Activated CD8-positive, alpha-beta T cell treated with anti-CD3 and anti-CD28 coated beads, Interleukin-2, amount 10 ng/mL, durations not matched to agents 7 days and 5 days (primary cell): ENCODE measurements at places on chromosomes 12 and 14. TPM values are rescaled to one million over a fixed set of nuclear protein-coding genes. Genes with fewer than 3 reads are reported as not detected.
A peak's percentile ranks its signal among the peaks of the same experiment; 100 is the strongest.

PRR4 gene
- 2.9 TPM for total RNA-seq

DHRS2 gene
- 0.24 TPM for total RNA-seq

GRCh38 chr14:28381656-28382055 lies 384.9 kb upstream of the FOXG1 start:
- no peak for DNase-seq

KTN1 gene
- total RNA-seq = 93.7 TPM

- DNase-seq = no peak
These were observed 1.5 kb downstream of the COL2A1 start for GRCh38 chr12:48002773-48003218.

- peak; percentile 35 for DNase-seq
These were observed 40.5 kb downstream of the SLC2A14 start for GRCh38 chr12:7832059-7832696.

DNA sequence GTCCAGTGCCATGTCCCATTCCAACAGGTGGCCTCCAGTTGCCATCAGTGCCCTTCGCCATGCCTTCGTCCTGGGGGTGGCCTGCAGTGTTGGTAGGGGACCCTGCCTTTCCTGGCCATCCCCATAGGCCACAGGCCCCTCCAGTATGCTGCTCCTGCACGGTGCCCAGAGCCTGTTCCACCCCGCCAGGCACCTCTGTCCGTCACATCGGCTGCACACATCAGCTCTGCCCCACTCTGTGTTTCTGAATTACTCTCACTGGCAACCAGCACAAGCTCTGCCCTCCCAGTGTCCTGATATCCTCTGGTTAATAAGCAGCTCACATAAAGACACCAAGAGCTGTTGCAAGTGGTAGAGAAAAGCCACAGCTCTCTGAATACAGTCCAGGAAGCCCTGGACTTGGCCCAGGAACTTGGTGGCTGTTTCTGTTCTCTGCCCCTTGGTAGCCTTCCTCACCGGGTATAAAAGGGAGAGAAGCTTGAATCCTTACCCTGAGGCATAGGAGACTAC lies 31.3 kb upstream of the ATP2A2 start:
- DNase-seq = no peak

CNTN1 gene
- total RNA-seq = not detected

GRCh38 chr12:57276935-57277563 lies 26.1 kb upstream of the STAC3 start:
- peak; percentile 39 for DNase-seq

GRCh38 chr14:28773861-28774691 lies 7.5 kb downstream of the FOXG1 start:
- DNase-seq = no peak

DNA sequence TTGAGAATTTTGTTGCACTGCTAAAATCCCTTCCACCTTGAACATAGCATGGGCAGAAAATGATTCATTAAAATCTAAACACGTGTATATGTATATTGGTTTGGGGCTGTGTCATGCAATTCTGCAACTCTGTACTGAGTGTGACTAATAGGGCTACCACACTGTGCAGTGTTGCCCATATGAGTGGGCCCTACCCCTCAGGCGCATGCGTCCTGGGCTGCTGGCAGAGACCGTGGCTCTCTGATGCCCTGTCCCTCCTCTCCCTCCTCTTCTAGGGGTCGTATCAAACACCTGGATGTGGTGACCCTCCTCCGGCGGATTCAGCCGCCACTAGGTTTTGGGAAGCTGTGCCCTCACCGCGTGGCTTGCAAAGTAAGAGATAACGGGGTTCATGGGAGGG lies 128.4 kb upstream of the FKBP4 start:
- DNase-seq = no peak

SYCP3 gene
- 2.0 TPM for total RNA-seq

GRCh38 chr12:24608637-24609285 lies 340.1 kb downstream of the BCAT1 start:
- no peak for DNase-seq

DNA sequence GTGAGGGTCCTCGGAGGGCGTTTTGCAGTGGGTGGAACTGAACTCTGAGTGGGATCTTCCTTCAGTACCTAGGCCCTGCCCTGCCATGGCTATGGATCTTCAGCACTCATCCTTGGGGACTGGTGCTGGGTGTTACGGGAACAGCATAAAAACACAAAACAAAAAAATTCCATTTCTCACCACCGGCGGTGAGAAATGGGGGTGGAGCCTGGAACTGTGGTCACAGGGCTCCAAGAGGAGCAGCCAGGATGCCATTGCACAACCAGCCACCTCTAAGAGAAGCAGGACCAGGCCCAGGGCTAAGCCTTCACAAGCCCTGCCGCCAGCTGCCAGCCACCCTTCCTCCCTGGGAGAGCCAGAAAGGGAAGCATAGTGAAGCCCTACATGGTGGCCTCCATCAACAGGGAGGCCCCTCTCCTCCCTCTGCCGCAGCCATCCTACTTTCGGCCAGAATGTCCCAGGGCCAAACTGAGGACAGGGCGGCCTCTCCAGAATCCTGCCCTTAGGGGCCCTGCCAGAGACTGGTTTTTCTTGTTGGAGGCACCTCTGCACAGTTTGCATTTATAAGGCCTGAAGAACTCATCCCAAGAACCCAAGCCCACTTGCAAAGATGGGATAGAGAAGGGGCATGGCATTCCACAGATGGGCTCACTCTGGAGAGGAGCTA lies 76.5 kb downstream of the VCPKMT start:
- DNase-seq = no peak

DNA sequence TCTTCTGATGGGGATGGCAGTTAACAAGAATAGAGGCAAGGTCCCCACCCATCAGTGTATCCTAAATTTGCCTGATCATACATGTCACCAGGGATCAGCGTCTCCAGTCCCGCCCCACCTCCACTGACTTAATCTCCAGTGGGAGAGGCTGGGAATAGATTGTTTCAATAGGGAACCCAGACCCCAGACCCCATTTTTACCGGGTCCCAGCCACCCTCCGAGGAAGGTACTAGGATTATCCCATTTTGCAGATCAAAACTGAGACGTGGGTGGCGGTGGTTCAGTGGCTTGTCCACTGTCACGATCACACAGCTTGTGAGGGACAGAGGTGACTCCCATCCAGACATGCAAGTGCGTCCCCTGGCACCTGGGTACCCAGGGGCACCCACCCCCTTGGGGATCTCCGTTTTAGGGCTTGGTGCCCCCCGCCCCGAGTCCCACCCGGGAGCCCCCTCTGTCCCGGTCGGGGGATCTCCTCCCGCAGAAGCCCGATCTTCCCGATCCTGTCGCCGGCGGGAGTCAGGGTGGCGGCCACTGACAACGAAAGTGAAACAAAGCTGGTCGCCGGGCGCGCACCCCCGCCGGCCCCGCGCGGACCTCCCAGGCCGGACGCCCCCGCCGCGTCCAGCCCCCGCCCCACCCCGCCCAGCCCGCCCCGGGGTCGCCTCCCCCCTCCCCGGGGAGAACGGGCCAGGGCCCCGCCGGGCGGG lies 523 bp downstream of the WSB2 start:
- peak; percentile 40 for DNase-seq

- no peak for DNase-seq
These were observed 178.1 kb downstream of the BCAT1 start for GRCh38 chr12:24770821-24771220.

DNA sequence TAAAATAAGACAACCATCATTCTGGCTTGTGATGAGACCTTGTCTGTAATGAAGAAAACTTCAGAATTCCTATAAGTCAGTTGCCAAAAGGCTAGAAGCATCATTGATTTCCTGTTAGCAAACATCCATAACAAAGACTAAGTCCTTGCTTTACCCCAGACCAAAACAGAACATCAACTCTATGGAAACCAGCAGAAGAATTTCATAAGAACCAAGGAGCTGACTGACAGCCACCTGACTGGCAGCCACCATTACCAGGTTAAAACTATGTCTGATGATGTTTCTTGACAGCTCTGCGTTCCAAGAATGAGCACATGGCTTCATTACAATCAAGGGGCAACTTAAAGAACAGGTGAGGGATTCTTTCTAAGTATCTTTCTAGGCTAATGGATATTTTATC lies 29.3 kb downstream of the HECTD4 start:
- DNase-seq = no peak

PLXNC1 gene
- total RNA-seq = 45.6 TPM

PTPRO gene
- total RNA-seq = 2.6 TPM

GRCh38 chr14:55734731-55735130 lies 154.7 kb downstream of the KTN1 start:
- DNase-seq = no peak

GRIN2B gene
- total RNA-seq = not detected

DNA sequence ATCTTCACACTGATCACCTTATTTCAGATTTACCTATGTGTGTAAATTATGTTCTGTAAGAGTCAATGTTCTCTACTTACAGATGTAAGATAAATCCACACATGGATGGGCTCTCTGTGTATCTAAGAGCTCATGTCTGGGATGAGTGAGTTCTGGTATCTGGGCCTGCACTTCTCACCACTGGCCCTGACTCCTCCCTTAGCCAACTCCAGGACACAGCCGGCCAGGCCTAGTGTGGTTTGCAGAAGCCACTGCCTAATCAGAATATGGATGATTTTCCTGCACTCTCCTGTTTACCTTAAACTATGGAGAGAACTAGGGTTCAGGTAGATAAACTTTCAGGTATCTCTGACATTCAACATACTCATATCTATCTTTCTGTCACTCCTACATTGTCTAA lies 1284.8 kb downstream of the TMEM121 start:
- DNase-seq = no peak

GSC gene
- not detected for total RNA-seq

KRT78 gene
- not detected for total RNA-seq

DNA sequence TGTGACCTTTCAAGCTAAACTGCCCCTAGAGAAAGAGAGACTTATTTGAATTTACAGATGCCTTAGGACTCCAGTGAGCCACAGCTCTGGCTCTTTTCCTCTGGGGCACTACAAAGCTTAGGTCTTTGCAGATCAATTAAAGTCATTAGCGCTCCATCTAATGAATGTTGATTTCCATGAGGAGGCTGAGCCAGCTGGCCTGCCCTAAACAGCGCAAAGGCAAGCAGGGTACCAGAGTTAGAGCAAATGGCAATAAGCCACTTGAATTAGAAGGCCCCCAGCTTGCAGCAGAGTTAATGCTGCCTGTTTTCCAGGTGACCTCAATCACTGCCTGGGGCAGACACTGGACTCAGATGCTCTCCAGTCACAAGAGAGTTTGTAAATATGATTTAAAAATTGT lies 695.3 kb downstream of the DIO2 start:
- DNase-seq = no peak

GRCh38 chr14:100839681-100840111 lies 13.8 kb downstream of the MEG3 start:
- no peak for DNase-seq

DNA sequence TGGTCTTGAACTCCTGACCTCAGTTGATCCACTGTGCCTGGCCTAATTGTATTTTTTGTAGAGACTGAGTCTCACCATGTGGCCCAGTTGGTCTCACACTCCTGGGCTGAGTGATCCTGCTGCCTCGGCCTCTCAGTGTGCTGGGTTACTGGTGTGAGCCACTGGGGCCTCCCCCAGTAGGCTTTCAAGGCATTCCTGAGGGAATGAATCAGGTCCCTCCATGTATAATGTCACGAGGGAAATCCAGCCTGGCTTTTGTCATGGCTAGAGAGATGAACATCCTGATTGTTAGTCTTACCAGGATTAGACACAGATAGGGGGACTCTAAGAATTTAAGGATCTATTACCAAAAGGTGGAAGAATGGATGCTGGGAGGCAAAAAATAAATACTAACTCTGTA lies 51.9 kb downstream of the CPSF2 start:
- DNase-seq = no peak

TTLL5 gene
- total RNA-seq = 40.1 TPM

REP15 gene
- total RNA-seq = not detected

- DNase-seq = no peak
These were observed 26.3 kb downstream of the TNFAIP2 start for GRCh38 chr14:103149351-103150237.

GRCh38 chr12:89877136-89877535 lies 168.5 kb upstream of the ATP2B1 start:
- DNase-seq = no peak

SMIM41 gene
- total RNA-seq = not detected

DNA sequence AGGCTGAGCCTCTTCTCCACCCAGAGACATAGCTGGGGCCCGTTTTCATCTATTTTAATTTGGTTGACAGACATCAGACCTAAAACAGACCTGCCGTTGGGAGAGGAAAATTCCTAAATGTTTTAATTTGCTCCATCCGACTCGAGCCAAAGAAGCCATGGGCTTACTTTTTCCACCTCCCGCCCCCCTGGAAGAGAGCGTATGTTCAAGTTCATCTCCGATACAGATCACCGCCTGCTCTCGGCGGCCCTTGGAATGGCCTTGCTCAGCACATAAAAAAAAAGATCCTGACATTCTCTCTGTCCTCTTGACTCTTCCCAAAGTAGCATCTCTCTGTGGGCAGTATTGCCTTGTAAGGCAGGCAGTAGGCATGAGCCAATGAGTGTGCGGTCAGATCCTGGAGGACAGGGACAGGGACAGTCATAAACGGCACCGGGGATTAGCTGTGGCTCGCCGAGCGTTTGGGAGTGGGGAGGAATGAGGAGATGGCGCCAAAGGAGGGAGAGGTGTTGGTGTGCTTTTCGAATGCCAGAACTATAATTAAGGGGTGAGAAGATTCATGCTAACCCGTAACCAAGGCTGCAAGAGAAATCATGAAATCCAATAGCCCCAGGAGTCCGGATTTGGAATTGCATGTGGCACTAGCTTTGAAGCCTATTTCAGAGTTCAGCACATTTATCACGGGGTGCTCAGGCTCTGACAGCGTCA lies 47.9 kb upstream of the MEG3 start:
- no peak for DNase-seq

TMEM132D gene
- total RNA-seq = not detected

- DNase-seq = no peak
These were observed 125.6 kb upstream of the DHRS4 start for GRCh38 chr14:23828001-23828400.

CAPZA3 gene
- not detected for total RNA-seq

GRCh38 chr12:94488463-94488862 lies 28.8 kb upstream of the CEP83 start:
- no peak for DNase-seq
